H54 (cell line): ENCODE measurements at places on chromosomes 12 and 14.

- DNase-seq = no peak
These were observed 123.3 kb downstream of the NCOR2 start for GRCh38 chr12:124443931-124444712.

- no peak for DNase-seq
These were observed 77.1 kb upstream of the PTGDR start for GRCh38 chr14:52190337-52190931.

DNA sequence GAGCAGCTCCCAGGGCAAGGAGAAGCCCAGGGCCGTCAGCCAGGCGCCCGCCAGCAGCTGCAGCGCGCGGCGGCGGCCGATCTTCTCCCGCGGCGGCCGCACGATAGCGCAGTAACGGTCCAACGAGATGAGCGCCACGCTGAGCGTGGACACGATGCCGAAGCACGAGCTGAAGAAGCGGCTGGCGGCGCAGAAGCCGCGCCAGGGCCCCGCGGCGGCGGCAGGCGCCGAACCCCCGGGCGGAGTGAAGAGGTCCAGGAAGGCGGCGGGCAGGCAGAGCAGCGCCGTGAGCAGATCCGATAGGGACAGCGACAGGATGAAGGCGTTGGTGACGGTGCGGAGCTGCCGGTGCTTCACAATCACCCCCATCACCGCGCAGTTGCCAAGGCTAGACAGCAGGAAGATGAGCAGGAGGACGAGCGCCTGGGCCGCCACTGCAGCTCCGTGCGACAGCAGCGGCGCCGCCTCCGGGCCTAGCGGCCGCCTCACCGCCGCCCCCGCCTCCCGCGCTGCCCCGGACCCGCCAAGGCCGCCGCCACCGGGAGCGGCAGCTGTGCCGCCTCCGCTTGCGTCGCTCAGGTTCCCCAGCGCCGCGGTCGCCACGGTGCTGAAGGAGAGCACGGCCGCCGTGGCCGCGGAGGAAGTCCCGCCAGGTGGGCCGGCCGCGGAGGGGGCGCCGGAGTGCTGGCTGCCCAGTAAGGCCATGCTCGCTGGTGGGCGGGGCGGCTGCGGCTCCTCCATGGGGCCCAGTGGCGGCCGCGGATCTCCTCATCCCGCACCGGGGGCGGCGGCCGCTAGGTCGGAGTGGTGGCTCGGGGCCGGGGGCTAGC is 479 bp downstream of the GPR135 start:
- no peak for DNase-seq

DNA sequence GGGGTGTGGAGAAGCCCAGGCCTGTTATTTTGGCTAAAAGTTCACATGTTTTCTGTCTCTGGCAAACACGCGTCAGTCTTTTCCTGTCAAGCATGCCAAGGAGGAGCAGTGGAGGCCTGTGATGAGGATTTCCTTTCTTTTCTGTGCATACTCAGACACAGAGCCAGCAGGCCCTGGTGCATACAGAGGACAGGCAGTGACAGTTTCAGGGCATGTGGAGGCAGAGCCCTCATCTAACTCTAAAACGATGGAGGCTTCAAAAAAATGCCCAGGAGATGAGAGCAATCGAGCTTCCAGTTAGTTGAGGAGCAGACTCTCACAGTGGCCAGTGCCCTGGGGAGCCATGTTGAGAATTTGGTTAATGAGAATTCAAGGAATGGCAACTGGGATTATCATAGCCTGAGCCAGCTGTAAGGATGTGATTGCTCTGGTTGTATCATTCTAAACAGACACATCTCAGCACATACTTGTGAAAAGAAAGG is 66.5 kb downstream of the TRAFD1 start:
- DNase-seq = no peak

DNA sequence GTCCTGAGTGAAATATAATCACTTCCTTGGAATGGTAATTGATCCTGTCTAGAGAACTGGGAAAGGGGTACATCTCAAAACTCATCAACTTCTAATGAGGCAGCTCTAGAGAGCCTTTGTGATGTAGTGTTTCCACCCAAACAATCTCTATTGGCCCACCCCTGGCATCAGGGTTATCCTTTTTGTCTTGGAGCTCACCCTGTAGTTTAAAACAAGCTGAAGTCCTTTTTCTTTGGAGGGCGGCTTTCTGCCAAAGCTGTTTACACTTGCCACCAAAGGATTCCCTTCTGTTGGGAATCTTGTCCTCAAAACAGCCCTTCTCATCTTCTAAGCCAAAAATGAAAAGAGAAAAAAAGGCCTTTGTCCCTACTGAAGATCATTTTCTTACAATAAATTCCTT is 60.6 kb upstream of the GTF2A1 start:
- DNase-seq = no peak

DNA sequence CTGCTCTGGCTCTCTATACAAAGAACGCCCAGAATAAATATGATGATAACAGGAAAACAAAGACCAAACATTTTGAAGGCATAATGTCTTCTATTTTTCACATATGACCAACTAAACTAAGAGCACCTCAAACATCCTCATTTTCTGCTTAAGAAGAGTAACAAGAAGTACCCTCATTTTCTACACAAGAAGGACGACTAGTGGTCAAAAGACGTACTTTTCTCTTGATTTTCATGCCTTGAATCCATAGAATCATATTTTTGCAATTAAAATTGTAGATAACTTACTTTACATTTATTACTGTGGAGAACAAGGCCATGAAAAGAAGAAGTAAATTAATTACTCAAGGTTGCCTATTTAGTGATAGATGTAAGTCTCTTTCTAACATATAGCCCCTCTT is 358.6 kb downstream of the DUSP6 start:
- DNase-seq = no peak

- DNase-seq = no peak
These were observed 10.7 kb downstream of the AGAP2 start for GRCh38 chr12:57727758-57728395.

GRCh38 chr14:68306934-68307789 is 485.7 kb downstream of the ZFP36L1 start:
- no peak for DNase-seq

DNA sequence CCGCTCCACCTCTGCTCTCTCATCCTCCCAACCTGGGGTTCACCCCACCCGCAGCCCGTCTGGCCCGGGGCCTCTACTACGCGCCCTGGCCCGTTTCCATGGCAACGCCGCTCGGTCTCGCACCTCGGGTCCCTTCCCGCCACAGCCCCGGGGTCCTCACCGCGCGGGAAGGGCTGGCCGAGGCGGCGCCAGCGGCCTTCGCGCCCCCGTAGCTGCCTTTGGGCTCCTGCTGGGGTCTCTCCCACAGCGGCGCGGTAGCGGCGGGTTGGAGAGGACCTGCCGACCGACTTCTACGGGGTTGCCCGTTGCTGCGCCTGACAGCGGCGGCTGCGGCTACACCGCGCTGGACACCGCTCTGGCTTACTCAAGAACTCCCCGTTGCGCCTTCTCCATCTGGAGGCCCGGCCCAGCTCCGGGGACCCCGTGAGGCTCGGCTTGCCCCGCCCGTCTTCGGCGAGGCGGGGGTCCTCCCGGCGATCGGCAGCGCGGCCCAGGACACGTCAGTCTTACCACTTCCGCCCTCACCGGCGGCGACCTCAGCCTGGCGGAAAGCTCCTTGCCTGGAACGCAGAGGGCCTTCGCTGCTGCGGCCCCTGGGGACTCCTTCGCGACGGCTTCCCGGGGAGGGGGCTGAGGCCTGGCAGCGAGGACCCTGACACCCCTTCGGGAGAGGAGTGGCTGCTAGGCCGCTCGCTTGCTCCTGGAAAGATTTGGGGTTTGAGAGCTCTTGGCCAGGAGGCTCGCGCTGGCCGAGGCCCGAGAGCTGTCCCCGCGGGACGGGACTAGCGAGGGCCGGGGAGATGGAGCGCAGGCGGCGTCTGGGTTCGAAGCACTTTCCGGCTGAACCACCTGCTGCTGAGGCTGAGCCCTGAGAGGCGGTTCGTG is at the start of gene TM9SF1:
TSS of gene TM9SF1 (minus strand) at position 256 of the 885 bp plus-strand sequence. CDS start 422 bp downstream, outside the sequence.
- DNase-seq = peak; percentile 73

- no peak for DNase-seq
These were observed at the start of gene PTPN6 for GRCh38 chr12:6950811-6951540. TSS of gene PTPN6 (plus strand) at chr12:6951356. CDS start at chr12:6951513, 157 bp downstream.

- no peak for DNase-seq
These were observed 86.6 kb downstream of the KDM2B start for GRCh38 chr12:121494093-121494787.

- no peak for DNase-seq
These were observed 67.2 kb upstream of the FAM181A start for GRCh38 chr14:93859957-93860356.

- DNase-seq = no peak
These were observed 115.2 kb upstream of the PELI2 start for GRCh38 chr14:56002876-56003625.

- DNase-seq = no peak
These were observed 918.7 kb downstream of the AACS start for GRCh38 chr12:125983784-125984500.

GRCh38 chr12:45535610-45536180 is 193.8 kb upstream of the ARID2 start:
- DNase-seq = no peak

DNA sequence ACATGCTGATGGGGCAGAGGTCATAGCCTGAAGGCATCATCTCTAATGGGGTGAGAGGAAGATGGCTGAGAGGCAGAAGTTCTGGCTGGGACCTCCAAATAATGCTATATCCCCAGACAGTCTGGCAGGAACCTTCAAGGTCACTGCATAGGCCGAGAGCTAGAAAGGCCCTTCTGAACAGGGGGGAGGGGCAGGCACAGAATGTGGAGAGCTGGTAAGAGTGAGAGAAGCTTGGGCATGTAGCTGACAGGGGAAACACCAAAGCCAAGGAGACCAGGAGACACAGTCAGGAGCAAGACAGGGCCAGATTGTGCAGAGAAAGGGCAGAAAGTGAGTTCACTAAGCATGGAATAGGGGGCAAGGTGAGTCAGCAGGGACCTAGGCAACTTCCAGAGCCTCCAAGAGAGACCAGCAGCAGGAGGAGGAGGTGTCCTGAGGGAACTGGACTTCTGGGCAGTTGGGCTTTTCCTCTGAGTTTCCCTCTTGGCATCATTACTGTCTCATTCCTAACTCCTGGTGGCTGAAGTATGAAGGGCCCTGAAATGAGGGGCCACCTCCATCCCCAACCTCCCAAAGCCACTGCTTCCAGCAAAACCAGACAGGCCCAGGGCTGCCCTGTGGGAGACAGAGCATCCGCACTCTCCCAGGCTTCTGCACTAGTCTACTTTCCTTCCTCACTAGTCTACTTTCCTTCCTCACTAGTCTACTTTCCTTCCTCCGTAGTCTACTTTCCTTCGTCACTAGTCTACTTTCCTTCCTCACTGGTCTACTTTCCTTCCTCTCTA is 17.1 kb downstream of the ANO2 start:
- no peak for DNase-seq

GRCh38 chr12:4434706-4435425 is 10.7 kb downstream of the FGF6 start:
- no peak for DNase-seq

DNA sequence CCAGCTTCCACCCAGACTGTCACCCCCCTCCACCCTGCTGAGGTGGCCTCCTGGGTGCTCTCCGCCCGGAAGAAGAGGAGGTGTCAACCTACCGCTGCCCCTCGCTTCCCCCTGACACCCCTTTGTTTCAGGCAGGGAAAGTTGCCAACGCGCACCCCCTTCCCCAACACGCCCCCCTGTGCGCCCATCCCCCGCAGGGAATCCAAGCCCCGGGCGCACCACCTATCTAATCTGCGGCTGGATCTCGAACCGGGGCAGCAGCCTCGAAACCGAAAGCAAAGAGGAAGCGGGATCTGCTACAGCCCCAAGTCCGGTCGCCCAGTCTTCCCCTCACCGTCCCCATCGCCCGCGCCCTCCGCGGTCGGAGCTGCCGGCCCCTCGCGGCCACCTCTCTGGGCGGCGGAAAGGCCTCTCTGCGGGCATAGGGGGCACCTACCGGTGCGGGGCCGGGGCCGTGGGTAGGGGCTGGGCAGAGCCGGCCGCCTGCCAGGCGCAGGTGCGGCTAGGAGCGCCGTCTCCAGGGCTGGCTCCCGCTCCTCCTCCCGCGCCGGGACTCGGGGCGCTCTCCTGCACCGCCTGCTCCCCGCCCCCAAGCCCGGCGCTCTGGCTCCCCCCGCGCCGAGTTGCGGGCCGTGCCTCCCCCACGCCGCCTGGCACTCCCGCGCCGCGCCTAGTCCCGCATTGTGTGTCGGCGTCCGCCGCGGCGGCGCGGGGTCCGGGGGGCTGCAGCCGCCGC is 18.3 kb upstream of the PLEKHH1 start:
- peak; percentile 45 for DNase-seq

DNA sequence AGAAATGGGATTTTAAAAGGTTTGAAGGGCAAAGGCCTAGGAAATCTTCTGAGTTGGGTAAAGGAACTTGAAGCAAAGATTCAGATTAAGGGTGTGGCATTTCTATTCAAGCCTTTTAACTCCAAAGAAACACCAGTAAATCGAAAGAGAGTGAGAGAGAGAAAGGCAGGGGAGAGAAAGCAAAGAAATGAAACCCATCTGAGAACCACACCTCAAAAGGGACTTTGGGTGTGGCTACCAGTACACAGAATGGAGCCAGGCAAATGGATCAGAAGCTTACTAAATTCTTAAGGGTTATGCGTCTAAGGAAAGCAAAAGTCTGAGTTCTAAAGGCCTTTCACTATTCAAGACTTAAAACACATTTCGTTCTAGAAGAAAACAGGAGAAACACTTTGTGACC is 277.4 kb downstream of the BCL11B start:
- DNase-seq = no peak

DNA sequence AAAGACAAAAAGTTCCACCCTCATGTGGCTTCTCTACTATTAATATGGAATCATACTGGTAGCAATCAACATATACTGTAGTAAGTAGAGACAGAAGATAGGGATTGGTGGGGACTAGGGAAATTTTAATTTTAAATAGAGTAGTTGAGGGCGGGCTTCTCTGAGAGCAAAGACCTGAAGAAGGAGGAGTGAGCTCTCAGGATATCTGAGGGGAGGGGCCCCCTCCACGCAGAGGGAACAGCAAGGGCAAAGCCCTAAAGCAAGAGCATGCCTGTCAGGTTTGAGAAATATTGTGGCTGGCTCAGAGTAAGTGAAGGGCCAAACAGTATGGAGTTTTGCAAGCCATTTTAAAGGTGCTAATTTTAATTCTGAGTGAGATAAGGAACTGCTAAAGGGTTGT is 64.3 kb downstream of the PCNX1 start:
- DNase-seq = no peak
